ENCODE measurements at places on chromosomes 16 and 17. TPM values are rescaled to one million over a fixed set of nuclear protein-coding genes. Genes with fewer than 3 reads are reported as not detected.

GRCh38 chr17:80859002-80859941 is 132.4 kb upstream of the CHMP6 start:
- no peak for DNase-seq

Gene PRRT2
- polyA plus RNA-seq: 0.55 TPM

Gene SHCBP1
- polyA plus RNA-seq: 49.9 TPM

Gene HS3ST6
- 1.4 TPM for polyA plus RNA-seq
